ENCODE measurements at places on chromosomes 5 and 9.

DNA sequence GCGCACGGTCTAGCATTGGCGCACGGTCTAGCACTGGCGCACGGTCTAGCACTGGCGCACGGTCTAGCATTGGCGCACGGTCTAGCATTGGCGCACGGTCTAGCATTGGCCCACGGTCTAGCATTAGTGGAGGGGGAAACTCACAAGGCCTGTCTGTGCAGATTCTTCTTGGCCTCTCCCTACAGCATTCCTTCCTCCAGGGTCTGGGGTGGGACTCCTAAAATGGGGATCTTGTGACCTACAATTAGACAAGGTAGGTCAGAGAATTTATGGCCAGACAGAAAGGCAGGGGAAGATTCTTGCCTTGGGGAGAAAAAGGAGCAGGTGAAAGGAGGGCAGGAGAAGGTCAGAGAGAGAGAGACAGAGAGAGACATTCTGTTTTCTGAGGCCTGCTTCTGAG, 5.4 kb upstream of the GBGT1 start:
- DNase-seq, result no peak

DNA sequence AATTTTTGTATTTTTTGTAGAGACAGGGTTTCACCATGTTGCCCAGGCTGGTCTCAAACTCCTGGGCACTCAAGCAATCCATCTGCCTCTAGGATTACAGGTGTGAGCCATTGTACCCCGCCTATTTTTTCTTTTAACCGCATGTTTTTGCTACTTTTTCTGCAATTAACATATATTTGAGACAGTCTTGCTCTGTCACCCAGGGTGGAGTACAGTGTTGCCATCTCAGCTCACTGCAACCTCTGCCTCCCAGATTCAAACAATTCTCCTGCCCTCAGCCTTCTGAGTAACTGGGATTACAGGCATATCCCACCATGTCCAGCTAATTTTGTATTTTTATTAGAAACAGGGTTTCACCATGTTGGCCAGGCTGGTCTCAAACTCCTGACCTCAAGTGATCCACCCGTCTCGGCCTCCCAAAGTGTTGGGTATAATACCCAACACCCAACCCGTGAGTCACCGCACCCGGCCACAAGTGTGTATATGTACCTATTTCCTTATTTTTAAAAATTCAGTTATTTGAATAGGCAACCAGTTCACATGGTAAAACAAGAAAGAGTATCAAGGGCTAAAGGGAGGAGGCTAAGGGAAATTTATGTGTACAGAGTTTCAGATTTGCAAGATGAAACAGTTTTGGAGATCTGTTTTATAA, 13.3 kb downstream of the PHAX start:
- no peak for DNase-seq

DNA sequence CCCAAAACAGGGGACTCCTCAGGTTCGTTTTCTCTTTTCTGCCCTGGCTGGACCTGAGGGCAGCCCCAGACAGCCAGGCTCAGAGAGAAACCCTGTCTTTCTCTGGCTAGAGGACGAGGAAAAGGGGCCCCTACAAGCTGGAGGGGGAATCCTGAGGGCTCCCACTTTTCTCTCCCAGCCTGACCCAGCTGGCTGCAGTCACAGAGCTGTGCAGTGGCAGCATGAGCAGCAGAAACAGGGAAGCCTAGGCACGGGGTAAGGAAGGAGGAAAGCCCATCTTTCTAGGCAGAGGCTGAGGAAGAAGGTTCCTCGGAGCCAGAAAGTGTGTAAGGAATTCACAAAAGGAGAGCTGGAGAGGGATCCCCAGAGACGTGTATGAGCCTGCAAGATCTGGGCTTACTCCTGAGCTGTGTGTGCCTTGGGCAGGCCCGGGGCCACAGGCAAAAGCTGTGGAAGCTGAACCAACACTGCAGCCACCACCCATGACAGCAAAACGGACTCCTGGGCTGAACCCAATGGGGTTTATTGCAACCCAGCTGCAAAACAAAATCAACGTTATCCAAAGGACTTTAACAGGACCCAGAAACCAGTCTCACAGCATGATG, 16.2 kb downstream of the CAMSAP1 start:
- no peak for DNase-seq

DNA sequence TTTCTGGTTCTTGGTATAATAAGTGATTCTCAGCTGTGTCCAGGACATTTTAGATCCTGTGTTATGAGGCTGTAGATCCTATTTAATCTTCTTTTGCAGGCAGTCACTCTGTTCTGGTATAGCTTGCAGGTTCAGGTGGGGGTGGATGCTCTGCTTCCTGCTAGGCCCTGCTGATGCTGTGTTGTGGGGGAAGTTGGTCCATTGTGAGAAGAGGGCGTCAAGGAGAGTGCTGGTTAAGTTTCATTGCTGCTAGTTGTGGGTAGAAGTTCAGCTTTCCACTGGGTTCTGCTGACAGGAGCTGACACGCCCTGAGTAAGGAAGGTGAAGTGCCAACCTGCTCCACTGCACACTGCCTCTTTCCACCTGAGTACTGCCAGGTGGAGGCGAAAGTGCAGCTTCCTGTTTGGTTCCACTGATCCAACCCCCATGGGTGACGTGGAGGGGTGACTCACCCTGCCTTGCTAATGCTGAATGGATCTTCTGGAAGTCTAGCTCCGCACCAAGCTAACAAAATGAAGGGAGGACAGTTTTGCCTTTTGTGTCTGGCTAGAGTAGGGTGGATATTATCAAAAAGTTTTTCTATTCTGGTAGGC, 16.3 kb downstream of the NMRK1 start:
- DNase-seq, result no peak

GRCh38 chr5:152332716-152333460, 72.2 kb downstream of the NMUR2 start:
- DNase-seq, result no peak

GRCh38 chr5:135386096-135386495, 12.9 kb downstream of the MACROH2A1 start:
- DNase-seq, result no peak

DNA sequence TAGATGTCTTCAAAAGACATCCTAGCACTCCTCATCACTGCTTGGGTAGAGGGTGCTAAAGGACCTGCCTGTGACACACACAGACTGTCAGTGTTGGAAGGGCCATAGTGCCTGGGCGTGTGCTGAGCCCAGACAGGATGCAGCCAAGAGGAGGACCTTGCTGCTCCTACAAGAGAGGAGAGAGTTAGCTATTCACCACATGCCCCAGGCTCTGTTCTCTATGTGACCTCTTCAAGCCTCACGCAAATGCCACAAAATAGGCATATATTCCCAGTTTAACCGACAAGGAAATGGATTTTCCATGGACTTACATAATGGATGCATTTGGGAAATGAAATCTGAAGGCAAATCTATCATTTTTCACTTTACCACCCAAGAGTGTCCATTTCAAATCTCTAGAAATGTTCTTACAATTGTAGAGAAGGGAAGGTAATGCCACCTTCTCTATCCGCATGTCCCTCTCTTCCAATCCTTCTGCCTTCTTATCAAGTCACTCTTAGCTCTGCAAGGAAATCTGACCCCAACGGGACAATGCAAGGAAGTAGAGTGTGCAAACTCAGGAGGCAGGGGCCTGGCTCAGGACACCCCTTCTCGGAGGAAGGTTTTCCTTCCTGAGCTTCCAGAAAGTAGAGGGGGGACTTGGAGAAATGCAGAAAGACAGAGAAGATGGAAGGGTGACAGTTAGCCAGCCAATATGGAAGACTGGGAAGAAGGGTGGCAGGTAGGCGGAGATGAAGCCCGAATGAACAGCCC, 49.5 kb downstream of the TRIM32 start:
- no peak for DNase-seq

DNA sequence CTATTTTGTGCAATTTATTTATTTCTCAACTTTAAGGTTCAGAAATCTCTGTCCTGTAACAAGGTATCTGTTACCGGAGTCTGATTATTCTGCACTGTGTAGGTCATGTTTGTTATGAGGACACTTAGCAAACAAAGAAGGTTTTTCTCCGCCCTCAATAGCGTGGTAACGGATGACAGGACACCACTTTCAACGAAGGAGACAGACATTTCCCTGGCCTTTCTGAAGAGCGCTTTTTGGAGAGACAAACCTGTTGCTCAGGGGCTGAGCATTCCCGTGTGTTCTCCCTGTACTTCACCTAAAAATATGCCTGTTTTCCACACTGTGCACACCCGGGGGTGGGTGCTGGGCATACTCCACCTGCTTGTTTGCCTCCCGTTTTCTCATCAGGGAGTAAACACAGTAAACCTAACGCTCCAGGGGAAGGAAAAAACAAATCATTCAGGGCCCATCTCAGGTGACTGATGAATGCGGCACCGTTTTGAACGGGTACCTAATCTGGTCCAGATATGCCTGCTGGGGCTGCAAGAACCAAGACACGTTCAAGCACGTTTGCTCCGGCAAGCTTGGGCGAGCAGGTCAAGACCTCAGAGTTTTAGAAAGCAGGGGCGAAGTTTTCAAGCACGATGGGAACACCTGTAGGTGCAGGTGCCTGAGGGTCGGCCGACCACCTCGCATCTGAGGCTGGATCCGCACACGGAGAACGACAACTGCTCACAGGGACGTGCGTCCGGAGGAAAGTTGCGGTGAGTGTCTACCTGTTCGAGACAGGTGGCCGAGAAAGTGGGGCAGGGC, 859 bp downstream of the RETREG1 start:
- DNase-seq, result no peak

- DNase-seq, result peak; percentile 44
These were observed 116.7 kb upstream of the HAPLN1 start for GRCh38 chr5:83837265-83837907.

DNA sequence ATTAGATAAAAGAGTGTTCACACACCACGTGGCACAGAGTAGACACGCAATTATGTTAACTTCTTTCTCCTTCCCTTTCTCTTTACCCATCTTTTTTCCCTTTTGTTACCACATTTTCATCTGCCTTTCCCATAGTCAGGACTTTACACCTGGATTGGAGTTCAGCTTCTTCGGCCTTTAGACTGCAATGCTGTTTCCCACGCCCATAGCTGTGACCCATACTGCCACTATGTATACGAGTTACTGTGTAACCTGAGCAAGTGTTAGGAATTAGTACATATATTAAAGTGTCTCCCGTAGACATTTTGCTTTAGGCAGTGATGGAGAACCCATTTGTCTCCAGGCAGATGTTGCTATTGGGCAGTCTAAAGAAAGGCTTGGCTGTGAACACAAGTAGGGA, 143.6 kb upstream of the SLC28A3 start:
- DNase-seq, result no peak

Data from adipocyte (in vitro differentiated cells).